ENCODE measurements at places on chromosomes 7 and 10.

GRCh38 chr7:43729214-43729923 is at the start of gene COA1:
TSS of gene COA1 (minus strand) at chr7:43729523. CDS start at chr7:43648614, 80,909 bp downstream.
- peak; percentile 71 for DNase-seq

- DNase-seq, result no peak
These were observed 39.2 kb upstream of the RPA3 start for GRCh38 chr7:7757576-7757975.

GRCh38 chr10:51289519-51289918 is 215.2 kb downstream of the PRKG1 start:
- no peak for DNase-seq

- DNase-seq, result no peak
These were observed 311.8 kb upstream of the PRKCQ start for GRCh38 chr10:6891924-6892323.

GRCh38 chr7:158811461-158811860 is 17.8 kb downstream of the ESYT2 start:
- no peak for DNase-seq

- no peak for DNase-seq
These were observed 101.8 kb downstream of the CHN2 start for GRCh38 chr7:29296421-29296820.

GRCh38 chr7:95906851-95907250 is 134.5 kb downstream of the DYNC1I1 start:
- DNase-seq, result peak; percentile 83

- DNase-seq, result no peak
These were observed 126.7 kb downstream of the TSPAN12 start for GRCh38 chr7:120731271-120731670.

DNA sequence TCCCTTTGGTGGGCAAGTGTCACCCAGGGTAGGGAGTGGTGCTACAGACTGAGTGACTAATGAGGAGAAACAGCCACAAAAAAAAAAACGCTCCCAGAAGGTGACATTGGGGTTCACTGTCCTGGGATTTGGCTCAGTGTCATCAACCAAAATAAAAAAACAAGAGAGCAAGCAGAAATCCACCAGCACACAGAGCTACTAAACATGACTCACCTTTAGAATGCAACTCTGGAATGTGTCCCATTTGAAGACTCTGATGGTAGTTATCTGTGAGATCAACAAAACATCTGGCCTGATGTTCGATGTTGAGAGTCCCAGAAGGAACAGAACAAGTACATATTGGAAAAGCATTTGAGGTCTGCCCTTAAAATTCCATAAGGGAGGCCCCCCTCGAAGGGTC is 200.3 kb upstream of the LYZL2 start:
- DNase-seq, result no peak

DNA sequence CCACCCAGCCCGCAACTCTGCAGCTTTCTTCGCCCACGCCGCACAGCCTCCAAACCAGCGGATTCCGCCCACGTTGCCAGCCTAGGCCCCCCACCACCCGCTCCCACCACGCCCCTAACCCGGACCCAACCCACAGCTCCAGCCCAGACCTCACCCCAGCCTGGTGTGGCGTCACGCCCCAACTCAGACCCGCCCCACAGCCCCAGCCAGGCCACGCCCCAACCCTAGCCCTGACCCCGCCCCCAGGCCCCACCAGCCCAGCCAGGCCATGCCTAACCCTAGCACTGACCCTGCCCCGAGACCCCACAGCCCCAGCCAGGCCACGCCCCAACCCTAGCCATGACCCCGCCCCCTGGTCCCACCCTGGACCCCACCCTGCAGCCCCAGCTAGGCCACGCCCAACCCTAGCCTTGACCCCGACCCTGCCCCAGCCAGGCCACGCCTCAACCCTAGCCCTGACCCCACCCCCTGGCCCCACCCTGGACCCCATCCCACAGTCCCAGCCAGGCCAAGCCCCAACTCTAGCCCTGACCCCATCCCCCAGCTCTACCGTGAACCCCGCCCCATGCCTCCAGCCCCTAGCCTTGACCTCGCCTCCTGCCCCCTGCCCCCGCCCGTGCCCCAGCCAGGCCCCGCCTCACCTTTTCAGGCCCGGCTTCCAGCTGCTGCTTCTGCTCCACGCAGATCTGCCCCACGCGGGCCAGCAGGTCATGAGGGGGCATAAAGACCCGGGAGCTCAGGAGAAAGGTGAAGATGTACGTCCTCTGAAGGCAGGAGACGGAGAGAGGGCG is 64.0 kb downstream of the RASGEF1A start:
- DNase-seq, result peak; percentile 40

GRCh38 chr10:109956454-109957091 is 33.3 kb upstream of the XPNPEP1 start:
- peak; percentile 56 for DNase-seq

DNA sequence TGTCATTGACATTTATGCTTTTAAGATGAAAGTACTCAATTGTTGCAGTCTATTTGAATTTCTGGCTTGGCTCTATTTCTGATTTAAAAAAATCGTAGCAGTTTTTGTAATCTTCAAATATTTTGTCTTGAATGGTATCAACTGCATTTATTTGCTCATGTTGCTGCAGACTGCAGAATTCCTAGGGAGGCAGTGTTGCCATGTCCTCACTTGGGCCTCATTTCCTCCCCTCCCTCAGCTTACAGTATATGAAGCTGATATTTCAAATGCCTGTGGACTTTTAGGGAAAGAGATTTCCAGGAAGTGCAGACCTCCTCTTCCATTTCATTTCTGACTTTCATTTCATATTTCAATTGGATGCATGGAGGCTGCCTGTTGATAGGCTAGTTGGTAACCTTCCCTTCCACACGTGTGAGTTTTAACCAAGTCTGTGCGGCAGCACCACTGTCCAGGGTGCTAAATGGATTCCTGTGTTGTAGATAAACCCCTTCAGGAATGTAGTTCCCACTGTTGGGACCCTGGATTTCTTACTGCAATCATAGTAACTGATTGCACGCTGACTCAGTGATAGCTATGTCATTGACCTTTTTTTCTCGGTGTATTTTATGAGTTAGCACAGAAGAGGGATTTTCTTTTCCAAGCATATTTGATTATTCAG is 17.5 kb downstream of the VPS50 start:
- DNase-seq, result no peak

DNA sequence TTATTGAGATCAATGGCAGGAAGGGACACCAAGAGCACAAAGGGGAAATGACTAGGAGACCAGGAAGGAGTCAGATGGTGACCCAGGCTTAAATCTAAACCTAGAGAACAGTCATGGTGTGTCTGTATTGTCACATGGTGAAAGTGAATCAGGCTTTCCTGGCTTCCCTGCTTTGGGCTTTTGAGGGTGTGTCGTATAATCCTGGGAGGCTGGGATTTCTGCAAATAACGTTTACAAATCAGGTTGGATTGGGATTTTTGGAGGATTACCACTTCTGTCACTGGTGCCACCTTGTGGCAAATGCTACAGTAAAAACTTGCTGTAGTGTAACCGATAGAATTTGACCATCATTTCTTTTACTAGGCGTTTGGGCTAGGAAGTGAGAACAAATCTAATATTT is 502.6 kb downstream of the NRG3 start:
- DNase-seq, result no peak

GRCh38 chr10:104546756-104547155 is 94.3 kb upstream of the SORCS3 start:
- DNase-seq, result no peak

GRCh38 chr10:14667280-14667679 is 107.4 kb downstream of the FAM107B start:
- DNase-seq, result no peak

DNA sequence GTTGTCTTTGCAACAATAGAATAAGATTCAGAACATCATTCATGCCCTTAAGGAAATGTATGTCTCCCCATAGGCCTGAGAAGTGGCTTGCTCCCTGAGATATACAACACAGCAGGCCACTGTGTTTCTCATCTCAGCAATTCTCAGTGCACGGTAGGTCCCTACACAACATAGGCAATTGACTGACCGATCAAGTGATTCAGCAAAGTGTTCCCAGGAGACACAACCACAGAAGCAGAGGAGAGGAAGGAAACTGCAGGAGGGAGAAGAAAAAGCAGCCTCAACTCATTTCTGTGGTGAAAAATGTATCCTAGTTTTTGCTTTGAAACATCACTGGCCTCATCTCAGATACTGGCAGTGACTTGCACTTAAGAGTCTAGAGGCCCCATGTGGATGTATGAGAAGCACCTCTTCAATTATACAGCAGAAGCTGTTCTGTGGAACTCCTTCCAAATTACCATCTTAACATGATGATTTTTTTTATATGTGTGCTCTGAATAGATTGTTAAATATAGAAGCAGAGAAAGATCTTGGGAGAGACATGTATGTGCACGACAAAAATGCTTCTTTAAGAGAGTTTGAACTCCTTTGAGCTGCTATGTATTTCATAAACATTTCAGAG is 306.8 kb downstream of the XPNPEP1 start:
- no peak for DNase-seq

DNA sequence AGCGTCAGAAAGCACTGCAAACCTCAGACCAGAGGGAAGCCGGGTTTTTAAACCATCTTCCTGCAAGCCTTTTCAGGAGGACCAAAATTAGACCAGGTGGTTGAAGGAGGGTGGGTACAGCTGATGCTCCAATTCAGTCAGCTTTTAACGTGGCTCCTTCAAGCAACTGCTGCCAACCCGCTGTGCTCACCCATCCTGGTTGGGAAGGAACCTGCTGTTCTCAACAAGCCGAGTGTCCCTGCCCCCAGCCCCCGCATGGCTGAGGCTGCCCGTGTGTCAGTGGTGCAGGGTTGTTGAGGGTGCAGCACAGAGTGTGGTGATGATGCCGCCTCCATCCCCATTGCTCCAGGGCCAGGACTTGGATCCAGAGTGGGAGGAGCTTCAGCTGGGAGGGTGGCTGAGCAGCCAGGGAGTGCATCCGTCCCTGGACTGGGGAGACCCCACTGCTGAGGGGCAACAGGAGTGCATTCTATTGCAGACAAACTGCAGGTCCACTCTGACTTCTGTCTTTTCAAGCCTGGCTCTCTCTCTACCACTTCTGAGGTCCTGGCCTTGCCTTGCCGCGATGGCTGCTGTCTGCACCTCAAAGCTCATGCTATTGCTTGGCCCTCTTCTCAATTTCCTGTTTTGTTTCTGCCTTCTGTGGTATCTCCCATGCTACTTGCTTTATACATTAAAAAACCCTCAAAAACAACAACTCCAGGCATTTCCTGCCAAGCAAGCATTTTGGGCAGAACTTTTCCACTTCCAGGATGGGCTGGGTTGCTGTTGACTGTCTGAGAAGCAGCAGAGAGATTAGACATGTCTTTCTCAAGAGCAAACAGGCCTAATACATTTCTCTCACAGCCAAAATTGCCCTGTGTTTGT is 134.7 kb downstream of the DNAJB6 start:
- no peak for DNase-seq

GRCh38 chr10:62384447-62385081 is 10.4 kb downstream of the ZNF365 start:
- DNase-seq, result no peak

DNA sequence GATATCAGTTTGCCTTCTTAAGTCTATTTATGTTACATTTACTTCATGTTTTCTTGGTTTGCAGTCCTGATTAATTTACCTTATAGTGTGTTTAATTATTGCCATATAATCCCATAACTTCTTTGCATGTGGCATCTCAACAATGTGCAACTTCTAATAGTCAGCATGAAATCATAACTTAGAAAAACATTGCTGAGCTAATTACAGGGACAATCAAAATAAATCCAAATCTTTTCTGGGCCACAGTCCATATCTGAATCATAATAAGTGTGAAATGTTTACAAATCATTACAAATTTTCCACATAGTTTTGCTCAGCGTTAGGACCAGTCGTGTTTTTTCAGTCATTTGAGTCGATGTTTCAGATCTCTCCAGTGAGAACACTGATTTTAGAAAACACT is 29.1 kb upstream of the CABCOCO1 start:
- DNase-seq, result no peak

DNA sequence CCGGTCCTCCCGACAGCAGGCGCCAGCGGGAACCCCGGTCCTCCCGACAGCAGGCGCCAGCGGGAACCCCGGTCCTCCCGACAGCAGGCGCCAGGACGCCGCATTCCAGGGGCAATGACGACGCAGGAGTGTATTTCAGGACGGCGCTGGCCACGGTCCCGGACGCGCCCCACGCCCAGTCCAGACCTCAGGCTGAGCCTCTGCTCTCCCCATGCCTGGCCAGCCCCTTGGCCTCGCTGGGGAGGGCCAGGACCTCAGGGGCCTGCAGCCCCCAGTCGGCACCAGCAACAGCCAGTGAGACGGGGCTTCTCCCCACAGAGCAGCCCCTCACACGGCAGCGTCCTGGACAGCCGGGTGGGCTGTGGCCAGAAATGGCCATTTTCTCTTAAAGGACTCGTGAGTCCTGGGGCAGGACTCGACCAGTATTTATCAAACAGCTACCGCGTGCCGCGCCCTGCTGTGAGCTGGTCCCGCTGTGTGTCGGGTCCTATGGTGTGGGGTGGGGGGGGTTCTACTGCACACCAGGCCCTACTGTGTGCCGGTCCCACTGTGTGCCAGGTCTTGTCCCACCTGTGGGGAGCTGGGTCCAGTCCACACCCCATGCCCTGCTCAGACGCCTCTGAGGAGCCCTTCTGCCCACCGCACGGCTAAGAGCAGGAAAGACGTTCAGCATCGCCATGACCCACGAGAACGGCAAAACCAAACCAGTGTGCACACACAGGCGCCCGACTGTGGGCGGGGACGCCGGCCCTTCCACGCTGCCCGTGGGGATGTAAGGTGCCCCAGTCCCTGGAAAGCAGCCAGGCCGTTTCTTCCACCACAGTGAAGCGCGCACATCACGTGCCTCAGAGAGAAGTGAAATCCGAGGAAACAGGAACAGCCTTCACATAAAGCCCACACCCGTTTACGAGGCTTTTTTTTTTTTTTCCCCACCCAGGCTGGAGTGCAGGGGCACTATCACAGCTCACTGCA is 33.3 kb downstream of the GET4 start:
- DNase-seq, result no peak

DNA sequence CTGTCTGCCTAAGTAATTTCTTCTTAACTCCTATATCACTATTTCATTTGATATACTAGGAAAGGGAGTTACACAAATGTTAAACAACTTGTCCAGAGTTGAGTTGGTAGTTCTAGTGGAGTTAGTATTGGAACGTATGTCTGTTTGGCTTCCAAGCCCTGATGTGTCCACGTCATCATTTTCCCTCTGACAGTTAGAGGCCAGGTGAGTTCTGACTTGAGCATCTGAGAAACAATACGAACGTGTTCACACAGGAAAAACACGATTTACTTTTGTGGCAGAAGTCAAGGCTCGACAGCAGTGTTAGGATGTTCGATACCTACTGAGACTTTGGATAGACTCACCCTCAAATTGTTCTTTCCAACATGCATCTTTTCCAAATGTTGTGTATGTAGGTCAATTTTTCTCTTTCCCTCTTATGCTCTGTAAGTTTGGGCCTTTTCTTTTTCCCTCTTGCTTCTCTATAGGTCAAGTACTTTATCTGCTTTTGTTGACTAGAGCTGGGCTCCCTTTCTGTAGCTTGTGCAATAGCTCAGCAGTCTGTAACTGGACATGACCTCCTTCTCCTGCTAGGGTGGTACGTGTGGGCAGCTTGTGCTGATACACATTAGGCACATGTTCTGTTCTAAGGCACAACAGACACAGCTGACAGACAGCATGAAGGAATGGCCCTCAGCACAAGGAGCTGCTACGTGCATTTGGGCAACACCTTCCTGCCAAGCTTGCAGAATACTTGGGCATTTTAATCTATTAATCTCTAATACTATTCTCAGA is 222.9 kb downstream of the PTEN start:
- DNase-seq, result no peak

All from T-helper 2 cell (primary cell).